Cardiac atrium fibroblast (primary cell): ENCODE measurements at places on chromosomes 2 and 18. TPM values are rescaled to one million over a fixed set of nuclear protein-coding genes. Genes with fewer than 3 reads are reported as not detected.

Gene ANKRD30B
- total RNA-seq, result not detected in 2 replicates

Gene DSC3
- 12.2 and 15.3 TPM in 2 replicates for total RNA-seq

Gene TAF4B
- 3.8 and 4.5 TPM in 2 replicates for total RNA-seq

Gene MC2R
- total RNA-seq, result not detected in 2 replicates

Gene SCG2
- total RNA-seq, result 0.32 and 2.3 TPM in 2 replicates

Gene MYO5B
- not detected in 2 replicates for total RNA-seq

Gene POTEJ
- total RNA-seq, result not detected in 2 replicates

Gene RPRM
- total RNA-seq, result not detected in 2 replicates
